EL (cell line): ENCODE measurements at places on chromosomes 2 and 18.

- peak; percentile 37 for DNase-seq
Observed at GRCh38 chr2:68225119-68225632, 27.2 kb downstream of the PPP3R1 start.

- peak; percentile 62 for DNase-seq
Observed at GRCh38 chr2:192151853-192152252, 42.9 kb downstream of the TMEFF2 start.

DNA sequence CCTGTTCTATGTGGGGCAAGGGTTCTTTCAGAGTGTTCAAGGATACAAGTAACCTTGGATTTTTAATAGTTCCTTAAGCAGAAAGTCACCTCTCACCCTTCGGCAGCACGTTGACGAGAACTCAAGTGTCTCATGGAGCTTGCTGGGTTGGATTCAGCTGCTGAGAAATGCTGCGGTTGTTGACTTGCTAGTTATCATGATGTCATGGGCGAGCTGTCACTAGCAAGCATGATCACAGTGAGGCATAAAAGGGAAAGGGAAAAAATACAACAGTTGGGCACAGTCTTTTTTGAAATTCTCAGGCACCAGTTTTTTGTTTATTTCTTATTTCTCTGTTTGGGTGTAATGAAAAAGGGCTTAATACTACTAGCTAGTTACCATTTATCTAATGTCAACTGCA lies 53.2 kb downstream of the ADCYAP1 start:
- no peak for DNase-seq

GRCh38 chr2:27033253-27033852 lies 588 bp downstream of the TMEM214 start:
- DNase-seq = no peak

- peak; percentile 43 for DNase-seq
Observed at GRCh38 chr18:21479721-21480120, 120.8 kb downstream of the ESCO1 start.

GRCh38 chr2:1976728-1977416 lies 232.6 kb upstream of the PXDN start:
- DNase-seq = no peak

- peak; percentile 23 for DNase-seq
Observed at GRCh38 chr18:76923485-76924085, 101.2 kb downstream of the ZNF236 start.

DNA sequence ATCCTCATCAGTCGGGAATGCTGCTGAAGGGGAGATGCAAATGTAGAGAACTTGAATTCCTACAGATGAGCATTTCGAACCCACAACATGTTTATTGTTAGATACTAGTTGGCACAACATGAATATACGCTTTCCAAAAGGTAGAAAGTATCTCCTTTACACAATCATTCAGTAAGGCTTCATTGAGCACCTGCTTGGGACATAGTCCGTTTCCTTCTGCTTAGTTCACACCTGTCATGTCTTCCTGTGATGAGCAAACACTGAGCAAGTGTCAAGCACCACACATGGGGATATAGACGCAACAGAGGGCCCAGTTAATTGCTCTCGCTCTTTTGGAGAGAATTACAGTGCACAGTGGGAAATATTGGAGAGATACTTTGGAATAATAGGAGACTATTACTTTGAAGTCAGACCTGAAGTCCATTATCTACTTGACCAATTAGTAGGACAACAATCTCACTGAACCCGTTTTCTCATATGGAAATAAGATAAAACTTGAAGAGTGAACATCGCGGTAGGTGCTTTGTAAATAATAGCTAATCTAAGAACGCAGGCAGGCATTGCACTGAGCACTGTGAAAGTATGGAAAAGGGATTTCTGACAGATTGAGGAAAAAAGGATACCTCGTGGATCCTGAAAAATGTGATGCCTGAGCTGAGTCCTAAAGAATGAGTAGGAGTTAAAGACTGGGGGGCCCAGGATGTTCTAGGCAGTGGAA lies 1.2 kb downstream of the CPSF3 start:
- no peak for DNase-seq
